ENCODE measurements at places on chromosomes 3 and 15. TPM values are rescaled to one million over a fixed set of nuclear protein-coding genes. Genes with fewer than 3 reads are reported as not detected.
A peak's percentile ranks its signal among the peaks of the same experiment; 100 is the strongest.

DNA sequence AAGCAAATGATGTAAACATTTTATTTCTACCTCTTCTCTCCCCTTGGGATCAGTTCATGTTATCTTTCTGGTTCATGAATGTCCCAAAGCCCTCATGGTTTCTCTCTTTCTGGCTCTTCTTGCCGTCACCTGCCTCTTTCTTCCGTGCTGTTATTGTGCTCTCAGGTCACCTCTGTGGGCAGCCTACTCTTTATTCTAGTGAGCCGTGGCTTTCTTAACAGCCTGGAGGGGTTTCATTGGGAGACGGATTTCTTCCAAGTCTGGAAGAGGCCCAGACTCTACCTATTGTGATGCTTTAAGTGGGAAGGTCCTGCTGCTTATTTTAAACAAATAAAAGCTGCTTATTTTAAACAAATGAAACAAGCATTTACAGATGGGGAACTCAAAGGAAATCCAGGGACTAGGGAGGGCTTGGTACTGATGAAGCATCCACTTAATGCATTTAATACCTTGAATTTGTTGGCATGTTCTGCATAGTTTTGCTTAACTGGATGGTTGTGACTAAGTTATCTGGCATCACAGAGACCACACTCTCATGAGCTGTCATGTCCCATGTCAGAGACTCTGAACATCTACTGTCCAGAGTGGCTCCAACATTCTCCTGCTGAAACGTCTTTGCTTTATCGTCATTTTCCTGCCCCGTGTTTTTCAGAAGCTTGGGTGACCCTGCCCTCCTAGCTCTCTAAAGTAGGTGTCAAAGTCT lies 443.3 kb downstream of the GABRG3 start:
- DNase-seq = no peak

GRCh38 chr3:188339410-188340295 lies 185.7 kb downstream of the LPP start:
- DNase-seq = no peak

DNA sequence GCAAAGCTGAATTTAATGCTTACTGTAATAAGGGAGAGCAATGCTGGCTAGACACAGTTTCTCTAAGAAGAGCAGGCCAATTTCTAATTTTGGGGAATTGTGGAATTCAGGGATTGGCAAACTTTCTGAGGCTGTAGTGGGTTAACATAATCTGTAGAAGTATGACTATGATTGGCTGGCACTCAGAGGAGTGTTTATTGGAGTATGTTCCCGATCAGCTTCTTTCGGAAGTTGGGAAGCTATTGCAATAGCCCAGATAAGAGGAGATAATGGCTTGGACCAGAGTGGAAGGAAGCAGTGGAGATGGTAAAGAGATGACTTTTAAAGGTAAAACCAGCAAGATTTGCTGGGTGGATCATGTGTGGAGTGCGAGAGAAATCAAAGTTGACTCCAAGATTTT lies 19.4 kb downstream of the TMOD3 start:
- no peak for DNase-seq

- no peak for DNase-seq
These were observed 15.5 kb upstream of the SCAANT1 start for GRCh38 chr3:63927422-63928280.

- DNase-seq = no peak
These were observed 8.7 kb downstream of the COL8A1 start for GRCh38 chr3:99647081-99647480.

GRCh38 chr3:185473290-185473815 lies 25.5 kb downstream of the TMEM41A start:
- no peak for DNase-seq

Gene CDCP1
- total RNA-seq = 24.3 TPM

- DNase-seq = peak; percentile 23
These were observed 58.8 kb downstream of the TRAK1 start for GRCh38 chr3:42149975-42150374.

Gene LRRC34
- 2.4 TPM for total RNA-seq

GRCh38 chr3:134237454-134238145 lies 13.1 kb downstream of the RYK start:
- DNase-seq = no peak

GRCh38 chr3:186200726-186201125 lies 91.8 kb upstream of the ETV5 start:
- no peak for DNase-seq

Gene CPLX3
- total RNA-seq = not detected

- DNase-seq = no peak
These were observed 17.0 kb upstream of the OR5K1 start for GRCh38 chr3:98445949-98446406.

GRCh38 chr3:71397046-71397445 lies 186.5 kb downstream of the FOXP1 start:
- no peak for DNase-seq

GRCh38 chr3:102400142-102400541 lies 34.7 kb upstream of the ZPLD1 start:
- no peak for DNase-seq

GRCh38 chr15:58309963-58310928 lies 121.5 kb upstream of the LIPC start:
- DNase-seq = no peak

GRCh38 chr15:67385971-67386370 lies 131.4 kb downstream of the IQCH start:
- DNase-seq = no peak

DNA sequence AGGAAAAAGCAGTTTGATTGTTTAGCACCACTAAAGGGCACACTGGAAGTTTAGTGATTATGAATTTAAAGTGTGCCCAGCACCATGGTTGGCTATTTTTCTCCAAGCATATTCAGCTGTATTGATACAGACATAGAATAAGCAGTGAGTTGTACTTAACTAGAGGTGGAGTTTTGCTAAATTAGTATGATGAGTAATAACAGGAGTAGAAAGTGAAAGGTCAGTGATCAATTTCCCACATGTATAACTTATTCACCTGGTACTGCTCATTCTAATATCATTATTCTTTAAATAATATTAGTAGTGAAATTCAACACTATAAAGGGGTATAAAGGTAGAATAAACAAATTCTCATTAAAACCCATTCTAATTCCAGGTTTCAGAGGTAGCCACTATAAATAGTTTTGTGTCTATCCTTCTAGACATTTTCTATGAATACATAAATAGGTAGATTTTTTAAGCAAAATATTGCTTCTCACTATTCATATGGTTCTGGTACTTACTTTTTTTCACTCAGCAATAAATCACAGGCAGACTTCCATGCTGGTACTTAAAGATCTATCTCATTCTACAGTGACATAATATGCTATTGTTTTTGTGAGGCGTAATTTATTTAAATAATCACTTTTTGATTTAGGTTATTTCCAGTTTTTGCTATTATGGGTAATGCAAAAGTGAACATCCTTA lies 732.9 kb downstream of the VGLL3 start:
- no peak for DNase-seq

- DNase-seq = peak; percentile 43
These were observed 6.8 kb downstream of the ONECUT1 start for GRCh38 chr15:52783191-52783829.

Gene GDPGP1
- total RNA-seq = 8.4 TPM

- DNase-seq = peak; percentile 33
These were observed 226.0 kb downstream of the SNRPN start for GRCh38 chr15:25180606-25181292.

DNA sequence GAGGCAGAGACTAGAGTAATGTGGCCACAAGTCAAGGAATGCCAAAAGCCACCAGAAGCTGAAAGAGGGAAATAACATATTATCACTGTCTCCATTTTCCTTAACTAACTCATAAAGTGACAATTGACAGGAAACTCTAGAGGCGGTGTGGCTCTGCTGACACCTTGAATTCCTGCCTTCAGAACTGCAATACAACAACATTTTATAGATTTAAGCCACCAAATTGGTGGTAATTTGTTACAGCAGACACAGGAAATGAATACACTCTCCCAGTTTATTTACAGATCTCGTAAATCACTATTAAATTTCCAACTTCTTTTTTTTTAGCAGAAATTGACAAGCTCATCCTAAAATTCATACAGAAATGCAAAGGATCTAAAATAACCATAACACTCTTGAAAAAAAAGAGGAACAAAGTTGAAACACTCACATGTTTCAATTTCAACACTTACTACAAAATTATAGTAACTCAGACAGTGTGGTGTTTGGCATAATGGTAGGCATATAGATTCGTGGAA lies 449.9 kb downstream of the OTOL1 start:
- DNase-seq = no peak

Gene LRRC2
- total RNA-seq = 0.47 TPM

- no peak for DNase-seq
These were observed 53.0 kb downstream of the ARHGEF3 start for GRCh38 chr3:56748663-56749231.

Gene CACNA1D
- 58.2 TPM for total RNA-seq

DNA sequence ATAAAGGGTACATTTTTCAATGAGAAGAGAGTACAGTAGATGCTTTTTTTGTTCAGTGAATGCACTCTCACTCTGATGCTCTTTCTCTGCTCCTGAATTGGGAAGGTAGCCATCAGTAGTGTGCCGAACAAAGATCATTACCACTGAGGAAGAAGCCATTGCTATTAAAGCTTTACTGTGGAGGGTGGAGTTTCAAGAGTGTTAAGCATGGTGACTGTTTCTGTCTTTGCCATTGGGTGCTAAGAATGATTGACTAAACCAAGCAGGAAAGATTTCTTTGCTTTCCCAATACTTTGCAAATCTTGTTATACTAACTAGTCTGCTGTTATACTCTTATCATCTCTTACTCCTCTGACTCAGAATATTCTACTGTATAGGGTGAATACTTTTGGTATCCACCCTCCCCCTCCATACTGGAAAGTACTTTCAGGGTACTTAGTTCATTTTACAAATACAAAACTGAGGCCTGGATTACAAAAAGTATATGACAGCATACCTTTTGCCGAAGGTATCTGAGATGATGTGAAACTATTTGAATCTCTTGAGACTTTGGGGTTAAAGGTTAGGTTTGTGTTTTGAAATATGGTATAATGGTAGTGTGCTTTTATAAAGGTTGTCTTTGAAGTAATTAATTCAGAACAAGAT lies 1.7 kb downstream of the RAB11A start:
- DNase-seq = peak; percentile 31

Gene TGM4
- total RNA-seq = not detected

Gene EHHADH
- 13.5 TPM for total RNA-seq

- DNase-seq = no peak
These were observed 59.6 kb downstream of the RHCG start for GRCh38 chr15:89436560-89437311.

Gene VGLL4
- 40.2 TPM for total RNA-seq

Gene C3orf49
- not detected for total RNA-seq

GRCh38 chr15:68980786-68981185 lies 33.7 kb upstream of the NOX5 start:
- DNase-seq = no peak

Gene C3orf70
- total RNA-seq = 2.2 TPM

Gene CHRM5
- not detected for total RNA-seq
